ENCODE measurements at places on chromosomes 13 and 19.
A peak's percentile ranks its signal among the peaks of the same experiment; 100 is the strongest.

DNA sequence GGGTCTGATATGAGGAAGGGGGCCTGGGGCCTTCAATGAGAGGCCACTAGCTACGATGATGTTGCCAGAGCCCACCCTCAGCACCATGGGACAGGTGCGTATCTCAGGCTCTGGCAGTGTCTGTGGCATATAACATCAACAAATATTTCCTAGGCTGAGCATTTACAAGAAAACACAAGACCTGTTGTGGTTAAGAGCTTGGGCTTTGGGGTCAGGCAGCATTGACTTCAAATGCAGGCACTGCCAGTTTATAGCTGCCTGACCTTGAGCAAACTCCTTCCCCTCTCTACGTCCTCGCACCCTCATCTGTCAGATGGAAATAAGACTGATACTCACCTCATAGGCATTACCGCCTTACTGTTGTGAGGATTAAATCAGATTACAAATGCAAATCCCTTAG, 156.0 kb downstream of the KATNAL1 start:
- no peak for DNase-seq

DNA sequence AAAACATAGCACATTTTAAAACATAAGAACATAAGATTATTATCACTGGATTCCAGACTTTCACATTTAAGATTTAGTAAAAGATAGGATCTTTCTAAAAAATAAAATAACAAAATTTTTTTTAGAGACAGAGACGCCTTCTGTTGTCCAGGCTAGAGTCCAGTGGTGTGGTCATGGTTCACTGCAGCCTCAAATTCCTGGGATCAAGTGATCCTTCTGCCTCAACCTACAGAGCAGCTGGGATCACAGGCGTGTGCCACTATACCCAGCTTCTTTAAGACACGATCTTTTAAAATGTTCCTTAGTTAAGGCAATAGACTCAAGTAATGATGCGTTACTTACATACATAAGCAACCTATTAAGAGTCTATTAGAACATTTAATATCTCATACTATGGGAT, 32.7 kb downstream of the ALG5 start:
- no peak for DNase-seq

DNA sequence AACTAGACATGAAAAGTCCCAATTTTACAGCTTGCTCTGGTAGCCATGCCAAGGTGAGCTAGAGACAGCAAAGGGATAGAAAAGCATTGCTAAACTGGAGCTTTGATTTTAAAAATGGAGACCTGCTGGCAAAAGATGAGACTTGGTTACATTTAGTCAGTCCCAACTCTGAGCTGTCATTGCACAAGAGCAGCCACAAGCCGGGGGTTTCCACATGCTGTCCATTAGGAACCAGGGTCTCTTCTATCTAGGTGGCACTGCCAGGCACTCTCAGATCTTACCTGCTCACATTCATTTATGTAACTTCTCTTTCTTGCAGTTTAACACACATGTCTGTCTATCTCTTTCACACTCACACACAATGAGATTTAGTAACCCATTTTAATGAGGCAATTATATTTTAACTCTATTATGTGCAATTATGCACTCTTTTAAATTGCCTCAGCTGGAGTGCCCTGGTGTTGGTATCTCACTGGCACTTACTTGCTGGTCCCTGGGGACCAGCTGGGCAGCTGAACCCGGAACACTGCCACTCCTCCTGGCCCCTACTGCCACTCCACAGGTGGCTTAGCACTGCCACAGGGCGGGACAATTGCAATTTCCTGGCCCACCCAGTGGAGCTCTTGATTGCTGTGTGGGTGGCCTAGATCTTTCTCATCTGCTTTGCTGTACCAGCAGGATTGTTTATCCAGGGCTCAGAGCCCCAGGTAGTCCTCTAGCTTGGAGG, 112.5 kb downstream of the COG6 start:
- no peak for DNase-seq

GRCh38 chr13:113441661-113442060, 11.6 kb downstream of the ADPRHL1 start:
- DNase-seq = no peak

DNA sequence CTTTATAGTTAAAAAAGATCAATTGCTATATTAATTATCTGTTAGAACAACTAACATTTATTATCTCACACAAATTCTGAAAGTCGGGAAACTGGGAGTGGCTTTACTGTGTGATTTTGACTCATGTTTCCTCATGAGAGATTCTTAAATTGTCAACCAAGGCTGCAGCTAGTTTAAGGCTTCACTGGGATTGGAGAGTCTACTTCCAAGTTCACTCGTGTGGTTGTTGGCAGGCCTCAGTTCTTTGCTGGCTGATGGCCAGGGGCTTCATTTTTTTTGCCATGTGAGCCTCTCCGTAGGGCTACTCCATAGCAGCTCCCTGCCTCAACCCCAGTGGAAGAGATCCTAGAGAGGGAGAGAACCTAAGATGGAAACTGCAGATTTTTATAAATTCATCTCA, 24.5 kb upstream of the LPAR6 start:
- no peak for DNase-seq

- DNase-seq = no peak
These were observed 15.4 kb upstream of the CLN5 start for GRCh38 chr13:76976490-76976889.

DNA sequence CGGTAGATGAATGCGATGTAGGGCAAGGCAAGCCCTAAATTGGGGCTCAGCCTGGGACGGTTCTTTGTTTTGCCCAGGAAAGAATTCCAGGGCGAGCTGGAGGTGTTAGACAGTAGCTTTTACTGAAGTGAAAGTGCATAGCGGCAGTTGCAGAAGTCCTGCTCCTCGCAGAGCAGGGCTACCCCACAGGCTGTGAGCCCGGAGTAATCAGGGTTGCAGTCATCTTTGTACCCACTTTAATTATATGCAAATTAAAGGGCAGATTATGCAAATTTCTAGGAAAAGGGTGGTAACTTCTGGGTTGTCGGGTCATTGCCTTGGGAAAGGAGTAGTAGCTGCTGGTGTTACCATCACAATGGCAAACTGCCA, 30.5 kb downstream of the VAV1 start:
- no peak for DNase-seq

DNA sequence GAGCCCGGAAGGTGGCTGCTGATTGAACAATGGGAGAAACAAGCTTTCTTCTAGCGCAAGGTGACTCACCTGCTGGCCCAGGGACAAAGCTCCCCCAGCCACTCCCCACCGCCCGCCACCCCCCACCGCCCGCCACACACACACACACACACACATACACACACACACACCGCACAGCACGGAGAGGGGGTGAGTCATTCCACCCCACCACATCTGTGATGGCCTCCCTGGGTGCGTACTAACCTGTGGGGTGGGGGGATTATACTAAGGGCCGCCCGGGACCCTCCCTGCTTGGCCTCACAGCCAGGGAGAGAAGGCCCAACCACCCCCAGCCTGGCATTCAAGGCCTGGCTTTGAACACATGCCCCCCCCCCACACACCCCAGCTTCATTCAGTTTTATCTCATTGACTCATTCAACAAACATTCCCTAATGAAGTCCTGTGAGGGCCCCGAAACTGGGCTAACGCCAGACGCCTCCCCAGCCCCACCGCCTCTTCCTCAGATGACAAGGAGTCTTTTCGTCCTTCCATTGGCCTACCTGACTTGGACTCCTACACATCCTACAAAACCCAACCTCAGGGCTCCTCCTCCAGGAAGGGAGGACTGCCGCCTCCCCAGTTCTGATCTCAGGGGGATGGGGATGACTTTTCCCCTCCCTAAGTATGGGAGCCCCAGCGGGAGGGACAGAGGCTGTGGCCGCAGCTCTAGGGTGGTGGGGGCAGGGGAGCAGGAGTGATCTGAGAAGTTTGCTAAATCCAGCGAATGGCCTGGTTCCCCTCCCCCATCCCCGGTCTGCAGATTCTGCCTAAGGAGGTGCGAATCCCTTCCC, 5.8 kb upstream of the ONECUT3 start:
- peak; percentile 33 for DNase-seq

- no peak for DNase-seq
These were observed 28.0 kb downstream of the GGACT start for GRCh38 chr13:100560498-100561157.

- DNase-seq = no peak
These were observed 90.4 kb downstream of the PTPRS start for GRCh38 chr19:5250127-5250659.

DNA sequence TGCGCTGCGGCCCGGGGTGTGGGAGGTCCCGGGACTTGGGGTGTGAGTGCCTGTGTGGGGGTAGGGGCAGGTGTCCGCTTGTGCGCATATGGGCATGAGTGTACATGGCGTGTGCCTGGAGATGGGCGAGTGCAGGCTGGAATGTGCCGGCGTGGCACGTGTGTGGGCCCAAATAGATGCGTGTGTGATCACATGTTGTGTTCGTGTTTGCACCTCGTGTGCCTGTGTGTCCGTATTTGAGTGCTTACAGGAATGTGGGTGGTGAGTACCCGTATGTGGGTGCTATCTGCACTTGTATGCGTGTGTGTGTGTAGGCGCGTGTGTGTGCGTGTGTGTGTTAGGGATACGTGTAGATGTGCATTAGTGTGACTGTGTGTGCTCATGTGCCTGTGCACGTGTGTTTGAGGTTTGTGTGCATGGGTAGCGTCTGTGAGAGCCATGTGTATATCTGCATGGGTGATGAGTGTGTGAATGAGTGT, 3.4 kb downstream of the ZNF536 start:
- no peak for DNase-seq

- DNase-seq = no peak
These were observed 183.8 kb downstream of the KLF5 start for GRCh38 chr13:73242515-73243015.

- no peak for DNase-seq
These were observed 63.4 kb downstream of the INSR start for GRCh38 chr19:7230826-7231225.

DNA sequence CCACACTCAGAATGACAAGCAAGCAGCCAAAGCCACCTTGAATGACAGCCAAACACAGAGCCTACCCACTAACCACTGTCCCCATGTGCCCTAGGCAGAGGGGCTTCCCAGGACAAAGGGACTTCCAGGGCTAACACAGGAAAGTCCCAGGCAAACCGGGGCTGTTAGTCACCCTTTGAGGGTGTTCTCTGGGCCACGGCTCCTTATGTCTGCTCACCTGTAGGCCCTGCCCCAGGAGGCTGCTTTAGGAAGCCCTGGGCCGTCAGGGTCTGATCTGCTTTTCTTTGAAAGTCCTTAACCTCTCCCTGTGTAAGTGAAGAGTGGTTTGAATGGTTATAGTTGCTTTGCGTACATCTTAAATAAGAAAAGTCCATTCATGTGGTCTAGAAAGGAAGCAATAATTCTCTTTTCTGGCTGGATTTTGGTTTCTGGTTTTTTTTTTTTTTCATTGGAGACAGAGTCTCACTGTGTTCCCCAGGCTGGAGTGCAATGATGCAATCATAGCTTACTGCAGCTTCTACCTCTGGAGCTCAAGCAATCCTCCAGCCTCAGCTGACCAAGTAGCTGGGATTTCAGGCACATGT, 161.4 kb downstream of the EFNB2 start:
- no peak for DNase-seq

- DNase-seq = no peak
These were observed 102.0 kb downstream of the PCDH9 start for GRCh38 chr13:67128136-67128535.

- DNase-seq = no peak
These were observed 454.3 kb downstream of the PCDH17 start for GRCh38 chr13:58085819-58086218.

DNA sequence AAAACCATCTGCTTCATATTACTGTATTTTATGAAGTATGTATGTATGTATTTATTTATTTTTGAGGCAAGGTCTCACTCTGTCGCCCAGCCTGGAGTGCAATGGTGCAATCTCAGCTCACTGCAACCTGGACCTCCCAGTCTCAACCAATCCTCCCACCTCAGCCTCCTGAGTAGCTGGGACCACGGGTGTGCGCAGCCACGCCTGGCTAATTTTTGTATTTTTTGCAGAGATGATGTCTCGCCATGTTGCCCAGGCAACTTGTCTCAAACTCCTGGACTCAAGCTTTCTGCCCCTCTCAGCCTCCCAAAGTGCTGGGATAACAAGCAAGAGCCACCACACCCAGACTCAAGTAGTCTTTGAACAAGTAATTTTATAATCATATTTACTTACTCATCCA, 5.5 kb downstream of the KATNAL1 start:
- DNase-seq = no peak

DNA sequence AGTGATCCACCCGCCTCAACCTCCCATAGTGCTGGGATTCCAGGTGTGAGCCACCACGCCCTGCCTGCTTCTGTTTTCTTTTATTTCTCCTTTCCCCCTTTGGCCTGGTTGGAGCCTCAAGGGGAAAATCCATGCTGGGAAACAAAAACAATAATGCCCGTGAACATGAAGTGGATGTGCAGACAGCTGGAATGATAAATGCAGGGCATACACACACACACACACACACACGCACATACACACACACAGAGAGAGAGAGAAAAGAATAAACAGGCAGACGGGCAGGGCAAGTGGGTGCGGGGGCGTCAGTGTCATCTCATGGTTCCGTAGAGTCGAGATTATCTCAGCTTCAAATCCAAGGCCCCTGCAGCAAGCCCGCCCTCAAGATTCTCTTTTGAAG, 4.4 kb upstream of the PLEKHF1 start:
- no peak for DNase-seq

GRCh38 chr13:28564030-28564429, 69.1 kb upstream of the FLT1 start:
- DNase-seq = no peak

DNA sequence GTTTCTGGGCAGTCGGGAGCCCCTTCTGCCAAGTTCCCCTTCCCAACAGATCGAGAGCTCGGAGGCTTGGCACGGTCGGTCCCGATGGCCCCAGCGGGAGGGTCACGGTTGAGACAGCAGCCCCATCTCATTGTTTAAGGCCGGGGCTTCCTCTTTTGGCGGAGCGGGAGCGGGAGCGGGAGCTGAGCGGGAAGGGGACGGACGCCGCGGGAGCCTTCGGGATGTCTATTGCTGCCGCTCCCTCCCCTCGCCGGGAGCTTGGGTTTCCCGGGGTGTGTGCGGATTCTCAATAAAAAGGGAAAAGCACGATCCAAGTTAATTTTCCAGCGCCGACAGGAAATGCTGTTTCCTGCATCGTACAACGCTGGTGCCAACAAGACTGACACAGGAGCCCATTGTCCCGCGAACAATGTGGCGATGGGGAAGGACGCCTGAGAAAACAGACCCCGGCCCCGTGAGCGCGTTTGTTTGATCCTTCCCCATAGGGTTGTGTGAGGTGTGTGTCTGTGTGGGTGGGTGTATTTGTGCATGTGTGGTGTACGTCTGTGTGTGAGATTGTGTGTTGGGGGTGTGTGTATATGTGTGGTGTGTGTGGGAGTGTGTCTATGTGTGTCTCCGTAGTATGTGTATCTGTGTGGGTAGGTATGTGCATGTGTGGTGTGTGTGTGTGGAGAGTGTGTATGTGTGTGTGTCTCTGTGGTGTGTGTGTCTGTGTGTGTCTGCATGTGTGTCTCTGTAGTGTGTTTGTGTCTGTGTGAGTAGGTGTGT, 36.3 kb upstream of the FLT1 start:
- DNase-seq = no peak

GRCh38 chr13:66137384-66137783, 1092.8 kb downstream of the PCDH9 start:
- no peak for DNase-seq
